Smooth muscle cell of the coronary artery (primary cell): ENCODE measurements at places on chromosomes 7 and 10. TPM values are rescaled to one million over a fixed set of nuclear protein-coding genes. Genes with fewer than 3 reads are reported as not detected.

Gene SMO
- 18.5 and 22.7 TPM in 2 replicates for total RNA-seq

Gene POM121
- total RNA-seq: 3.3 and 3.9 TPM in 2 replicates

Gene ADIRF
- 44.9 and 184 TPM in 2 replicates for total RNA-seq

Gene YWHAG
- 62.2 and 84.9 TPM in 2 replicates for total RNA-seq

Gene GCK
- total RNA-seq: 0.60 and 1.6 TPM in 2 replicates

Gene MBL2
- not detected in 2 replicates for total RNA-seq

Gene SLC13A1
- not detected in 2 replicates for total RNA-seq
